ENCODE measurements at places on chromosomes 3 and 15.

DNA sequence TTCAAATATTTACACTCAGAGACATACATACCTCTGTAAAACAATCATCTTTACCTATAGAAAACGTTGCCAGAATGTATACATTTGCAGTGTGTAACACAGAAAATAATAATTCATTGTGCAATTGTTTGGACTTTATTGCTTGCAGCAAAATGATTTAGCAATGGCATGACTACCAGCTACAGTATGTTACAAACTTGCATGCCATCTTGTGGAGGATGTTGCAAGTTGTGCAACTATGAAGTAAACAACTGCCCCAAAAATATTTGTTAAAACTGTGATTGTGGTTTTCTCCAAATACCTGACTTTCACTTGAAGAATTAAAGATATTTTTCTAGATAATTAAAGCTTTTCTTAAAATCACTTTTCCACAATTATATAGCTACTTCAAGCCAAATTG, 27.1 kb upstream of the C3orf49 start:
- DNase-seq = no peak

DNA sequence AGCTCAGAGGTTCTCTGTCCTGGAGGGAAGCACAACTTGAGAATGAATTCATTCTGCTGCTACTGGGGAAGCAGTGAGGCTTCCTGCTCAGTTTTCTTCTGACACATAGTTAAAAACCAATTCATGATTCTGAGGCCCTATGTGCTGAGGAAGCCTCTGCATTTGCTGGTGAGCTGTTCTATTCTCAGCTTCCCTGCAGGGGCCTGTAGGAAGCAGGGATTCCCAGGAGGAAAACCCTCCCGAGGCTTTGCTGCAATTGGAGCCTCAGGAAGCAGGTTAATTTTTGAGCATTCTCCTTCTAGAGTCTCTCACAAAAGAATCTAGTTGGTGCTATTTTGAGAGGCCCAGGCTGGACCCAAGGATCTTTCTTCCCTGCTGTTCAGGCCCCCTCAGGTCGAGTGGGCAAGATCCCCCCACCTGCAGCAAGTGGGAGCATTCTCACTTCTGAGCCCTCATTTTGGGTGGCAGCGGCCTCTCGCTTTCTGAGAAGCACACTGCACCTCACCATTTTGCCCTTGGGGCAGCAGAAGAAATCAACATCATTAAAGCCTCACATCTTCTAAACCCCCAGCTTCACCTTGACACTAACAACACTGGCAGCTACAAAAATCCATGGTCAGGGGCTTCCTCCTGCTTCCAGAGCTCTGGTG, 197.5 kb upstream of the TSC22D2 start:
- no peak for DNase-seq

GRCh38 chr3:119885746-119886530, 104.0 kb downstream of the NR1I2 start:
- DNase-seq = no peak

DNA sequence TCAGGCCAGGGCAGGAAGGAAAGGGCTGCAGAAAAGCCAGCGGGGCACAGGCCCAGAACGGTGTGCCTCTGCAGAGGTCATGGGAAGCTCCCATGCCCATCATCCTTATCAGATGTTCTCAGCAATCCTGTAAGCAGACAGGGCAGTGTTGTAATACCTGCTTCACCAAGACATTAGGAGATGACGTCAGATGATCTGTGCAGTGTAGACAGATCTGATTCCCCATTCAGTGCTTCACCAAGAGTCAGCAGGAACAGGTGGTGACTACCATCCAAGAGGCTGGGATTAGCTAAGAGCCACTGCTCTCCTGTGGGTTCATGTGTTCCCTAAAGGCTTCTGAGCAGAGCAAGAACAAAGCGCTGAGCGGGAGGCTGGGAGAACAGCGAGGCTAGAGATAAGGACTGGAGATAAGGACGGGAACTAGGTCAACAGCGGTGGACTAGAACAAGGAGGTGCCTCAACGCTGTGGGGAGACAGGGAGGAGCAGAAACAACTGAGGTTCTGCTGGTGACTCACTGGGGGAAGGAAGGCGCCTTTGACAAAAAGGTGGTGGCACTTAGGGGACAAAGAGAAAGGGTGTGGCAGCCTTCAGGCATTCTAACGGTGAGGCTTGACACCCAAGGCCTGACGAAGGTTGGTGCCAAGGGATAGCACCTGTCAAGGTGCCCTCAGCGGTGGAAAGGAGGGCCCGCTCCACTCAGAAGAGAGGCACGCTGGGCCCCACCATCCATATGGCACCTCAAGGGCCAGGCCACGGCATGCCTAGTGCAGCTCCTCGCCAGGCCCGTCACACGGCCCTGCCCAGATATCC, 28.4 kb downstream of the CCDC12 start:
- DNase-seq = peak; percentile 25

DNA sequence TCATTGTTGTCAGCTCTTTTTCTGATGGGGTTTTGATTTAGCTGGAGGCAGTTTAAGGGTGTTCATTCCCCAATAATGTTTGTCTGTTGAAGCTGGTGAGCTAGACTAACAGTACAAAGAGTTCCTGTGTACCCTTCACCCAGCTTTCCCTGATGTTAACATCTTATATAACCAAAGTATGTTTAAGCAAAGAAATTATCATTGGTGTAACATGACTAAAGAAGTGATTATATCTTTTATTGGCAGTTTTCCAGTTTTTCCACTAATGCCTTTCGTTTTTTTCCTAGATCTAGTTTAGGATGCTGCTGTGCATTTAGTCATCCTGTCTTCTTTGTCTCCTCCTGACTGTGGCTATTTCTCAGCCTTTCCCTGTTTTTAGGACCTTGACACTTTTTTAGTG, 165.6 kb downstream of the LPP start:
- no peak for DNase-seq
